Lower leg skin (tissue), 4 donors: ENCODE measurements at places on chromosomes 3 and 15. TPM values are rescaled to one million over a fixed set of nuclear protein-coding genes. Genes with fewer than 3 reads are reported as not detected.

DNAH12 gene
- total RNA-seq = under 0.01 TPM

GRCh38 chr3:78588906-78589621, 1178.7 kb downstream of the ROBO1 start:
- no peak for DNase-seq

GRCh38 chr15:44668921-44669320, 5.5 kb upstream of the SPG11 start:
- no peak for DNase-seq

ZPLD1 gene
- total RNA-seq = not detected

- no peak for DNase-seq
Measured at GRCh38 chr3:168443965-168444364, 348.2 kb upstream of the GOLIM4 start.

NEK10 gene
- not detected for total RNA-seq

BSN gene
- 0.17 TPM for total RNA-seq

LRTM1 gene
- not detected for total RNA-seq

- DNase-seq = peak; percentile 48
Measured at GRCh38 chr15:88800026-88800425, 3.2 kb upstream of the ACAN start.

DNA sequence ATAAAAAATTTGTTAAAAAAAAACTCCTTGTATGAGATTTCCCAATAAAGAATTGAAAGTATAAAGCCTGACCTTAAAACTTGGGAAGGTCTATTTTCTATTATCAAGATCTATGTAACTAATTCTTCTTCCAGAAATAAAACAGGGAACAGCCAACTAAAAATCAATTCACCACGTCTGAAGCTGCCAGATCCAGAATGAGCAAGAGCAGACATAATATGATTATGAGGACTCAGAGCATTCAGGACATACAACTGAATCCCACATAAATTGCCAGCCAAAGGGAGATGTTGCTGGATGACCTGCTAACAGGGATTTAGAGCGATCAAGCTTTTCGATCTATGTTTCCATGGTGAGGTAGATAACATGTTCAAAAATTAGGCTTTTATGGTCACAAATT, 1151.3 kb upstream of the CADM2 start:
- DNase-seq = no peak

DNA sequence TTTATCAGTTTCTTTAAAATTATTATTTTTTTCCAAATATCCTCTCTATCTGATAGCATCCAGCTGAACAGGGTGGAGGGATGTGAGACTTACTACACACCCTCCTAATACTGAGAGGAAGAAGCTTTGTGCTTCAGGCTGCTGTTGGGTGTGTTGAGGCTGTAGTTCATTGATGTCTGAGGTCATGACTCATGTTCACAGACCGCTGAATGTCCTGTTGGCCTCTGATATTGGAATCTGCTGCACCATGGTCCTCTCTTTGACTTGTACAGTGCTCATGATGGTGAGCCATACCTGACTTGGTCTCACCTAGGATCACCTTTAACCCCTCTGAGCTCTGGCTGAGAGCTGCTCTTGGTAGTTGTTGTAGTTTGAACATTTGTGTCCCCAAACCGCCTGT, 302.9 kb downstream of the SATB1 start:
- DNase-seq = no peak

FAM81A gene
- 2.2 TPM for total RNA-seq

AADACL2 gene
- 79.7 TPM for total RNA-seq

- no peak for DNase-seq
Measured at GRCh38 chr3:50609071-50609762, 2.4 kb downstream of the CISH start.

- no peak for DNase-seq
Measured at GRCh38 chr15:63382966-63383710, 1.5 kb upstream of the CA12 start.

ZNF502 gene
- total RNA-seq = 7.4 TPM

HTR3E gene
- total RNA-seq = not detected

- no peak for DNase-seq
Measured at GRCh38 chr15:92817339-92817886, 82.7 kb upstream of the CHD2 start.

- DNase-seq = no peak
Measured at GRCh38 chr3:146077181-146077580, 83.8 kb downstream of the PLOD2 start.

- no peak for DNase-seq
Measured at GRCh38 chr3:172274906-172275305, 173.3 kb downstream of the GHSR start.

NMB gene
- total RNA-seq = 3.7 TPM

- DNase-seq = no peak
Measured at GRCh38 chr15:58423205-58423604, 8.6 kb upstream of the LIPC start.

GRCh38 chr3:48187301-48187578, 977 bp downstream of the CDC25A start:
- no peak for DNase-seq

DNA sequence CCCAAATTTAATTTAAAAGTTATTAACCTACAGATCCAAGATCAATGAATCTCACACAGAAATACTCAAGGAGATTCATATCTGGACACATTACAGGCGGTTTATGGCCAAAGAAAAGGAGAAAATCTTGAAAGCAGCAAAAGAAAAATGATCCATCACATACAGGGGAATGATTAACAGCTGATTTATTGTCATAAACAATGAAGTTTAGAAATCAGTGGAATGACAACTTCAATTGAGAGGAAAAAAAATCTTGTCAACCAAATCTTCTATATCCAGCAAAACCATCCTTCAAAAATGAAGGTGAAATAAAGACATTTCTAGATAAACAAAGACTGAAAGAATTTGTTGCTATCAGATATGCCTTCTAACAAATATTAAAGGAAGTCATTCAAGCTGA, 156.2 kb upstream of the SEMA6D start:
- no peak for DNase-seq

GRCh38 chr15:51163843-51164242, 69.1 kb upstream of the TNFAIP8L3 start:
- DNase-seq = no peak

DNA sequence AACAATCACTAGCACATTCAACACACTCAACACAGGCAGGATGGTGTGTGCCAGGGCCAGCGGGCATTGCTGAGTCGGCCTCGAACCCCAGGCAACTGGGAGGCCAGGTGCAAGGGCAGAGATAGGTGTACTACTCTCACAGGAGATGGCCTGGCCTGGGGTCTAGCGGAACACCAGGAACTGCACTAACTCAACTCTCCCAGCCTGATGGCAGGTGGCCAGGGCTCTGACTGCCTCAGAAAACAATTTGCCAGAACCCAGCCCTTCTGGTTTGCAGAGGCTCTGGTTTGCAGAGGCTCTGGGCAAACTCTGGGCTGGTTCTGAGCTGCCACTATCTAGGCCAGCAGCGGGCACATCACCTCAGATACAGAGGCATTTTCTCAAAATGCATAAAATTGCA, 229.2 kb upstream of the CHRNA7 start:
- DNase-seq = no peak

- DNase-seq = no peak
Measured at GRCh38 chr15:60740787-60741354, 261.9 kb upstream of the ICE2 start.

GRCh38 chr3:150933473-150933995, 28.3 kb upstream of the MINDY4B start:
- no peak for DNase-seq

ITPKA gene
- total RNA-seq = 1.6 TPM

CCK gene
- total RNA-seq = 0.91 TPM

DNA sequence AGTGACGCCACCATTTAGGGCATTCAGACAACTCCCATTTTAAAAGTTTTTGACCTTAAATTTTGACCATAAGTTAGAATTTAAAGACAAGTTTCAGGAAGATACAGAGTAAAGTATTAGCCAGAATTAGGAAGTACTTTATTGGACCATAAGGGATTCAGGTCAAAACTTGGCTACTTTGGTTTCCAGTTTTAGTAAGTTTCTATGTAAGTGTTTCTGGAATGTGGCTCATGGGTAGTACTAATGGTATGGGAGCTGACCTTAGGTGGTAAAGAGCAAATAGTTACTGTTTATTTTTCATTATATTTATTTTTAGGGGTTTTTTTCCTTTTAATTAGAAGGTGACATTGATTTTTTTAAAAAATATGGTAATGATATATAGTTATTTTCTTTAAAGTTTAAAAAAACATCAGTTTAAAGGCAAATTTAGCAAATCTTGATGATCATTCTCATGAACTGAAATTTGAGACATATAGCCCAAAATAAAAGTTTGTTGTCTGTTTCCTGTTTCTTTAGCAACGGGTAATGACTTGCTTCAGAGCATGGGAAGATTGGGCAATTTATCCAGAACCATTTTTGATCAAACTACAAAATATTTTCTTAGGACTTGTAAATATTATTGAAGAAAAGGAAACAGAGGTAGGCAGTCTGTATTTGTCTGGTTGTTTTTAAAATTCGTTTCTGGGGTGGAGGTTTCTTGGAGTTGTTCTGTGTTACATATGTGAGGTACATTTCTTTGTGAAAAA, 34.3 kb downstream of the U2SURP start:
- no peak for DNase-seq

DNA sequence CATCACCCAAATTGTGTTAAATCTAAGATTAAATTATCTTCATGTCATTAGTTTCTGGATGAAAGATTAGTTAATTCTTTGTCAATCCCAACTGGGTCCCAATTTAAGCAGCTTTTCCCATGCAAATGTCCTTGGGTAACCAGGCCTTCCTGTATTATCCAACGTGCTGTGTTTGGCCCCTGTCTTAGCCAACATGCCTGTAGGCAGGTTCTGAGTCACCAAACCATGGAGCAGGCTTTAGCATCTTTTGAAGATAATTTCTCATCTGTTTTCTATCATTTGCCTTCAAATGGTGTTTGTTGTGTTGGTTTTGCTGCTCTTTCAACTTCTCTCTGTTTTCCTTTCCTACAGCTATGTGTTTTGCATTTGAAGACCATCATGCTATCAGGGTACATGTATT, 216.2 kb downstream of the ITPR1 start:
- DNase-seq = no peak

GRCh38 chr3:130795396-130795795, 48.8 kb upstream of the PIK3R4 start:
- DNase-seq = no peak

- DNase-seq = peak; percentile 95
Measured at GRCh38 chr3:113746548-113747282, at the start of gene ATP6V1A. Gene ATP6V1A, plus strand, starts transcription at chr3:113747035. Its CDS starts 31,719 bp downstream, at chr3:113778754.

LMCD1 gene
- 81.5 TPM for total RNA-seq

LXN gene
- total RNA-seq = 12.9 TPM

DNA sequence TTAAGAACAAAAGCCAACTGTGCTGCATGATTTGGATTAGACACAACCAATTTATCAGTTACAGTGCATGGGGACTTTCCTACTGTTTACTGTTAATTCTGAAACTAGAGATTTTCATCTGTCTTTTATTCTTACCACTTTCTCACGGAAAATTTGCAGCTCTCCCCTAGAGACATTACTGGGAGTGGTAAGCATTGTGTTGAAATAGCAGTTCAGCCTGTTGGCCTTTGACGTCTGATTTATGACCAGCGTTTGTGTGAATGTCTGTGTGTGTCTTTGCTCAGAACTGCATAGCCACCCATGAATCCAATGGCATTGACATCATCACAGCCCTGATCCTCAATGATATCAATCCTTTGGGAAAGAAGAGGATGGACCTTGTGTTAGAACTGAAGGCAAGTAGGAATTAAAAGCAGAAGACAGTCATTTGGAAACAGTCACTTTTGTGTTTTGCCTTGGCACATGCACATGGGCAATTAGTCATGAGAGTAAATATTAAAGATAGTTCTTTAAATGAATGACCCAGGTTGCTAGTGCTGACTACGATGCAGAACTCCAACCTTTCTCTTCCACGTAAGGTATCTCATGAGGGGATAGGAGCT, 202.2 kb upstream of the BHLHE40 start:
- no peak for DNase-seq

FRMD4B gene
- total RNA-seq = 64.6 TPM

DNA sequence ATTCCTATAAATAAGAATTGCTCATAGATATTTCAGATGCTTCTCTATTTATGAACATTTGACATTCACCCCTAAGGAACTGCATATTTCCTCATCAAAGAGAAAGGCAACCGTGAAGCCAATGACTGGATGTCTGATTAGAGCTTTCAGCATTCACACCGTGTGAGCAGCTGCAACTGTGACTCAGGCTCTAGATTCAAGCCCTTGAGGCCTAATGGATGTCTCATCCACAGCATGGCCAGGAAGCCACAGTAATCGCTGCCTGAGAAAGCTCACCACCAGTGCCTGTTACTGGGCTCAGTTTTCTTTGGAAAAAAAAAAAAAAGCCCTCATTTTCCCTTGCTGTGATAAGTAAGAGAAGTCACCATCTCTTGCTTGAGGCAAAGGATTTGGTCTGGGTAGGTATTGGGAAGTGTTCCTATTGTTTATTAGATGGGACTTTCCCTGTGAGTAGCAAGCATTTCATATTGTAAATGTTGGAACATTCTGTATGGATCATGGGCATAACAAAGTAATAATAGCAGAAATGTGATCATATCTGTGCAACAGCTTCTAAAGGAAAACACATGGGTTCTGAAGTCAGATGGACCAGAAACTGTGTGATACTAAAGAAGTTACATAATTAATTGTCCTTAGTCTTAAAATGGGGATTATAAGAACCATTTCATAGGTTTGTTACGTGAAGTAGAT, 783.7 kb downstream of the AGBL1 start:
- no peak for DNase-seq

GSK3B gene
- total RNA-seq = 44.8 TPM

DNA sequence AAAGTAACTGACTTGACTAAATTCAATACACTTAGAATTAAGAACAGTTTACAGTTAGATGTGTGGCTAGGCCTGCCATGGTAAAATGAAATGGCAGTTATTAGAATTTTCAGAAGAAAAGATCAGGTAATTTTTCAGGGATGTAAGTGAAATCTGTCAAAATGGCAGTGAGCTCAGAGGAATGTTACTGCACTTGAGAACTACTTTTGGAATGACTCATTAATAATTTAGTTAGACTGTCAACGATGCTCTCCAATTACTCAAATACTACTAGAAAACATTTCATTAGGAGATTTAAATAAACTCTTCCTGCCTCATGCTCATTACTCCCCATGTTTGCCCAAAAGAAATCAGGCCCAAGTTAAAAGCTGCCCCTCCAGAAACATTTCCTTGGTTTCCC, 84.4 kb downstream of the RFTN1 start:
- DNase-seq = no peak

DNA sequence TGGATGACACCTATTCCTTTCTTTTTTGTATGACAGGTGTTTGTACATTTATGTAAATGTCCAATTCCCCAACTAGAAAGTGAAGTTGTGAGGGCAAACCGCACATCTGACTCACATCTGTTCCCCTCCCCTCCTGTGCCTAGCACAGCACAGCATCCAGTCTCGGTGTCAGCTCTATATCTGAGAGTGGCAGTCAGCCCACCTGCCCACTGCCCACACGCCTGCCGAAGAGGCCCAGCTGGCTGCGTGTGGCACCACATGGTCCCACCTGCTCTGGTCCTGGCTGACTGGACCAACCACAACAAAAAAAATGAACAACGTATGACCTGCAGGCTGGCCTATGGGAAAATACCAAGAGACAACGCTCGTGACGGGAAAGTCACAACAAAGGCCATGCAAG, 62.8 kb downstream of the XXYLT1 start:
- peak; percentile 74 for DNase-seq
